KBM-7 (cell line): ENCODE measurements at places on chromosomes 7 and 10.
A peak's percentile ranks its signal among the peaks of the same experiment; 100 is the strongest.

- DNase-seq = peak; percentile 30
These were observed 652 bp downstream of the PCGF5 start for GRCh38 chr10:91220954-91221675.

DNA sequence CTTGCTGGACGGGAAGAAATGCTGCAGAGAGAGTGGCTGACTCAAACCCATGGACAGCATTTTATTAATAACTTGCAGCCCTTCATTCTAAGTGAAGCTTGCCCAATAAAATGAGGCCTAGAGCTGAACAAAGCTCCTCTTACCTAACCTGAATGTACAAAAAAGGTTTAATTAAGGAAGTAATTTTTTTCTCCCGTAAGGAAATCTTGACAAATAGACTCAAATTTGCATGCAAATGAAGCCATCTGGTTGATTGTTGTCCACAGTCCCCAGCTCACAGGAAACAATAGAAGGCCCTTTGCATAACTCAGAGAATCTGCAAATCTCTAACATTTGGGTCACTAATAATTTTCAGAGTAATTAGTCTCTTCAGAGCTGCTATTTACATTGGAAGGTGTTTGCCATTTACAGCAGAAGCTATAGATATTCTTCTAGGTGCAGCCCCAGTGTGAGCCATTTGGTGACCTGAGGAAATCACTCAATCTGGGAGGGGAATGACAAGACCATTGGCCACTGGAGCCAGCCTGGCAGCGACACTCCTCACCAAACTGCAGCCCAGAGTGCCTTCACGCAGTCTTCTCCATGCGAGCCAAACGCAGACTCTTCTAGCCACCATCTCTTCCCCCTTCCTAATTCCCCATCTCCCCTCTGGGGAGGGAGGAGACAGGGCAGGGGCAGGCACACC is 483.0 kb upstream of the C7orf33 start:
- no peak for DNase-seq

GRCh38 chr7:151875942-151876898 is 695 bp downstream of the PRKAG2 start:
- DNase-seq = peak; percentile 65

GRCh38 chr7:41758321-41758720 is 55.4 kb upstream of the INHBA start:
- DNase-seq = no peak

DNA sequence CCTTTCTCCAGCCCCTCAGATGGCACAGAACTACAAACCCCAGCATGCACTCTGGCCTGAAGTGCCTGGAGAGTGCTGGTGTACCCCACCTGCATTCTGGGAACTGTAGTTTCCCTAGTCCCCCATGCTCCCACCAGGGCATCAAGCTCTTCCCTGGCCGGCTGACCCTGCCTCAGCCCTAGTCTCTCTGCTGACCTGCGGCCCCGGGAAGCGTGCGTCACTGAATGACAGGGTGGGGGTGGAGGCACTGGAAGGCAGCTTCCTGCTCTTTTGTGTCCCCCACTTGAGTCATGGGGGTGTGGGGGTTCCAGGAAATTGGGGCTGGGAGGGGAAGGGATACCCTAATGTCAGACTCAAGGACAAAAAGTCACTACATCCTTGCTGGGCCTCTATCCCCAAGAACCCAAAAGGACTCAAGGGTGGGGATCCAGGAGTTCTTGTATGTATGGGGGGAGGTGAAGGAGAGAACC is 2.1 kb downstream of the NOS3 start:
- no peak for DNase-seq

- DNase-seq = peak; percentile 82
These were observed 209.1 kb downstream of the CCSER2 start for GRCh38 chr10:84537447-84537931.

- no peak for DNase-seq
These were observed 767.0 kb downstream of the LRMDA start for GRCh38 chr10:76198287-76199035.

GRCh38 chr10:18505456-18506118 is 145.8 kb downstream of the NSUN6 start:
- DNase-seq = no peak

- no peak for DNase-seq
These were observed 18.6 kb downstream of the TECPR1 start for GRCh38 chr7:98233219-98234070.

DNA sequence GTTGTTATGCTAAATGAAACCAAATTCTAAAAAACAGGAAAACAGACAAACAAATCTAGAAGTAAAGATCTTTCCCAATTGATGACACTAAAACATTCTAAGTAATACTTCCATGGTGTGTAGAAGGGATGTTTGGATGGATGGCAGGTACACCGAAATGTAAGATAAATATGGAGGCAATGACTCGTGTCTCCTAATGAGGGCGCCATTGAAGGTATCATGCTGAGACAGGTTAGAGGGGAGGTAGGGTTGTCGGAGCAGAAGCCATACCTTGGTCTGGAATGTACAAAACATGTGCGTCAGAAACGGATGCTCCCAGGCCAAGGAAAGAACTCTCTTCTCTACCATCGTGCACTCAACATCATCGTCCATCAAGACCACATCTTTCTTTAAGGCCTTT is 101.4 kb downstream of the PRKCQ start:
- DNase-seq = no peak

- DNase-seq = no peak
These were observed 301.2 kb downstream of the DPP6 start for GRCh38 chr7:154353355-154353767.
